Muscle of back (tissue), 13 donors: ENCODE measurements at places on chromosomes 6 and 20.
A peak's percentile ranks its signal among the peaks of the same experiment; 100 is the strongest.

GRCh38 chr6:132797951-132798868, at the start of gene SLC18B1:
SLC18B1 (minus strand) TSS chr6:132798637; CDS start chr6:132798456, 181 bp downstream.
- DNase-seq, result peak; percentile 58

DNA sequence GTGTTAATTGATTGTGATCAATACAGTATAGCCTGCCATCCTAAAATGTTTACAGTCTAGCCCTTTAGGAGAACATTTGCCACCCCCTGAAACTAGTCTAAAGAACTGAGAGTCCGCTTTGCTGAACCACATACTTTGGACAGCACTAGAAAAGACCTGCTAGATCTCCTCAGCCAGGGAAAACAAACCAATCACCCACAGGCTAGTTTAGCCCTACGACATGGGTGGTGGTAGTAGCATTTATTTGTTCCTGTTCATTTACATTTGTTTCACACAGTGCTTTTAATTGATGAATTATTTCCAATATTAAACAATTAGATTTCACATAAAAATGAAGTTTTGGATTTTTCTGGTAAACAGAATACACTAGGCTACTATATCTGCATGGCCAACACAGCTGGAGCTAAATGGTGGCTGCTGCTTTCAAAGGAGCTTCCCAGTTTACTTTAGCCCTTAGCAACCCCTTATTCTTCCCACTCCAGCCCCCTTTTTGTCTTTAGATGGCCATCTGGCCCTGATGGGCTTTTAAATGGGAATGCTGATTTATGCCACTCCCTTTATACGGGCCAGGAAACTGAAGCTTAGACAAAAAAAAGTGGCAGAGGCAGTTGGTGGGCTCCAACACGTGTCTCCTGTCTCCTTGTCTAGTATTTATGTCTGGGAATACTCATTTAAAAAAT, 72.4 kb downstream of the ADGRG6 start:
- DNase-seq, result no peak

DNA sequence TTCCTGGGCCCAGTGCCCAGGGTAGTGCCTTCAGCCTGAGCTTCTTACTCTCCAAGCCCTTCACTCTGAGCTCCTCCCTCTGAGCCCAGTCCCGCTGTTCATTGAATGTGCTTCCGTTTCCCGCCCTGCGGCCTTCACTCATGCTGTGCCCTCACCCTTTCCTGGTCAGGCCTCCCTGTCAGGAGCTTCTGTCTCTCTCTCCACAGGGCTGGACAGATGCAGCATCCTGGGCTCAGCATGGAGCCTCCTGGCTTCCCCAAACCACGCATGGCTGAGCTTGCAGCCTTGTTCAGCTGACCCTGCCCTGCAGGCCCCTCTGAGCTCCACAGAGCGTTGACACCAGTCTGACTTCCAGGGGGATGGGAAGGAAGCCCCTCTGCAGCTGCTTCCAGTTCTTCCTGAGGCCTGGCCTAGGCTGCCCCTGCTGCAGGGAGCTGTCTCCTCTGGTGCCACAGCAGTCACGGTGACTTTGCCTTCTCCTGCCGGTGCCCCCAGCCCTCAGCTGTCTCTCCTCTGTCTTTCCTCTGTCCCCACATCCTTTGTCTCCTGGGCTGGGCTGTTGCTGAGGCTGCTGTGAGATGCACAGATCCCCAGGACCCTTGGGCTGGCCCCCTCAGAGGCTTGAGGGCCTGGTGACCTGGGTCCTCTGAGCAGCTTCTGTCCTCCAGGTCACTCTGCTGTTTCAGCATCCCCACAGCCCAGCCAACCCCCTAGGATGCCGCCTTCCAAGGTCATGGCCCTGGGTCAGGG, 7.9 kb upstream of the MYT1 start:
- no peak for DNase-seq

DNA sequence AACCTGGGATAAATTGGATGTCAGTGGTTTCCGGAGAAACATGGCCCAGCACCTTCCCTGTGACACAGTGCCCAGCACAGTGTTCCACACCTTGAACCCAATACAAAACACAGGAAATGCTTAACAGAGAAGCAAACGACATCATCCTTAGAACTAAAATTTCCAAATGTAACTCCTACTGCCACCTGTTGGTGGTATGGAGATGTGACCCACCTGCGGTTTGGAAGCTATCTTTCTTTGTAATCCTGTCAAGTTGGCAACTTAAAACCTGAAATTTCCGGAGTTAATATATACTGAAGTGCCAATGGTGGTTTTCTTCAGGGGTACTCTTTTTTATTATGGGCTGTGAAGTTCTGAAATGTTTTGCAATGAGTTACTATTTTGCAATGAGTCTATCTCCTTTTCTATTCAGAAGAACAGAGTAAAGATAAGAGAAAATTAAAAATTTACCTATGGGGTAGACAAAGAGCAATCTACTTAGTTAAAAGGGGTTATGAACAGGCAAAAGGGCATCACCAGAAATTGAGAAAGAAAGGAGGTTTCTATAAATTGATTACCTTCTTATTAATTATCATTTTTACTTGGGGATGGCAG, 658.8 kb downstream of the PTPRT start:
- DNase-seq, result peak; percentile 13

DNA sequence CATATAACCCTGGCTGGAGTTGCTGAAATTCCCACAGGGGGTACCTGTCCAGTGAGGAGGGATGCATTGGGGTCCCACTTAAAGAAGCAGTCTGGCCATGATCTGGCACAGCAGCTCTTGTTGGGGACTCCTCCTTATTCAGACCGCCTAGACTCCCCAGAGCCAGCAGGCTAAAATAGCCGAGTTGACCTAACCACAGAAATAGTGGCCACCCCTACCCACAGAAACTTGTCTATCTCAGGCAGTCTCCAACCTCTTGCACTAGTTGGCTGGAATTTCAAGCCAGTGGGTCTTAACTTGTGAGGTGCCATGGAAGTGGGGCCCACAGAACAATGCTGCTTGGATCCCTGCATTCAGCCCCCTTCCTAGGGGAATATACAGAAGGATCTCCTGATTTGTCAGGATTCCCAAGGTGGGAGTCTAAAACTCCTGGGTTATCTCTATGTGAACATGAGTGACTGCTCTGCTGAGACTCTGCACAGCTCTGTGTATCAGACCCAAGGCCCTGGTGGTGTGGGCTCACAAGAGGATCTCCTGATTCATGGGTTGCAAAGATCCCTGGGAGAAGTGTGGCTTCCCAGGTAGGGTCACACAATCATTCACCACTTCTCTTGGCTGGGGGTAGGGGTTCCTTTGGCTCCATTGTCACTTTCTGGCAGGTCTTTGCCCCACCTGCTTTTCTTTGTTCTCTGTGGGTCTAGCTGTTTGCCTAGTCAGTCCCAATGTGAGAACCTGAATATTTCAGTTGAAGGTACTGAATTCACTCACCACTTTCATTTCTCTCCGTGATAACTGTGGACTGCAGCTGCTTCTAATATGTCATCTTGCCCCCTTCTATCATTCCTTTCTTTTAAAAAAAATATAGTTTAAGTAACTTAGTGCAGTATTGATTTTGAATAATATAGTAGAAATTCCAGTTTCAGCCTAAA, 65.5 kb upstream of the CLVS2 start:
- DNase-seq, result no peak

- no peak for DNase-seq
These were observed 18.7 kb downstream of the DEK start for GRCh38 chr6:18245642-18246041.

DNA sequence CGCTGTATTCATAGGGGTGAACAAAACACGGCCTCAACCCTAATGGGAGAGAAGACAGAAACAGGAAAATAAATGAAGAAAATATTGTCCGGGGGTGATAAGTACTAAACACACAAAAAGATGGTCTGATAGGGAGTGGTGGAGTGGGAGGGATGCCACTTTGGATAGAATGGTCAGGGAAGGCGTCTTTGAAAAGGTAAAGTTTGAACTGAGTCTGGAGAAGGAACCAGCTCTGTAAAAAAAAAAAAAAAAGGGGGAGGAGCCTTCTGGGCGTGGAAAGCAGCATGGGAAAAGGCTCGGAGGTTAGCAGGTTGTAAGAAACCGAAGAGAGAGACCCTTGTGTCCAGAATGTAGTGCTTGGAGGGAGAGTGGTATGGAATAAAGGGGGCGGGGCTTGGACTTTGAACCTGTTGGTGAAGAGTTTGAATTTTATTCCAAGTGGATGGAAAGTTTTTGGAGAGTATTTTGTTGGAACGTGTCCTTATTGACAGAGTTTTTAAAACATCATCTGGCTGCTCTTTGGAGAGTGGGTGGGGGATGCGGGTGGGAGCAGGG, 1.8 kb downstream of the CHMP4B start:
- DNase-seq, result peak; percentile 63

DNA sequence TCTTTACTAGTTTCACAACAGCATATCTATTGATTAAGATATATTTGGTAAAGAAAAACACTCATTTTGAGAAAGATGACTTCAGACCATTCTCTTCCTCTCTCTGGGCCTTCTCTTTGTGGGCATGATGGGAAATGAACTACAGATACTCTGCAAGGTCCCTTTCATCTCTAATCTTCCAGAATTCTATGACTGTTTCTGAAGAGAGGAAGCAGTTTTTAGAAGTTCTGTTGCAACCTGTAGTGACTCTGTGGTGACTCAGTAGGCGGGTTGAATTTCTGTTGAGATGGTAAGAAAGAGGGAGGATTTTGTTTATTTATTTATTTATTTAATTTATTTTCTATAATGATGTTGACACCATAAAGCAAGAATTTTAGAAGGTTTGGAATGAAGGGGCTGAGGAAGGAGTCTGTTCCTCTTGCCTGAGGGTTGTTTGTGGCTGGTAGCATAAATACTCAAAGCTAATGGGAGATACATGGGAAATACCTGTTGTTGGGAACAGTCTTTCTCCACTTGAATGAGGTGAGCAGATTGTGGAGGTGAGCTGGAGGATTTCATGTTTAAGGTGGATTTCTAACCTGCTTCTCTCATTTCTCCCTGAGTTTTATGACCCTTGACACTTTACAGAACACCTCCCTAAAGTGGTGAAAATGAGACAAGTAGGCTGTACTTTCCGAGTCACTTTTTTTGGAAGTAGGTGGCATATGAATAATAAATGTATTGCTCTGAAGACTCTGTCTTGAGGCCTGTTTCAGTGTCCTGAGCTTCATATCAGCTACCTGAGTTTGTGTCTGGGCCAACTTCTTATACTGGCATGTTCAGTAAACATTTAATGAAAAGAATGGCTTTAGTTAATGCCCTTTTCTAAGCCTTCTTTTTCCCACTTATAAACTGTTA, 15.0 kb downstream of the ACSS2 start:
- DNase-seq, result no peak

- DNase-seq, result peak; percentile 40
These were observed 113.9 kb upstream of the NAA20 start for GRCh38 chr20:19903168-19903811.

- DNase-seq, result peak; percentile 27
These were observed 229.8 kb downstream of the TMEM242 start for GRCh38 chr6:157093536-157093935.

DNA sequence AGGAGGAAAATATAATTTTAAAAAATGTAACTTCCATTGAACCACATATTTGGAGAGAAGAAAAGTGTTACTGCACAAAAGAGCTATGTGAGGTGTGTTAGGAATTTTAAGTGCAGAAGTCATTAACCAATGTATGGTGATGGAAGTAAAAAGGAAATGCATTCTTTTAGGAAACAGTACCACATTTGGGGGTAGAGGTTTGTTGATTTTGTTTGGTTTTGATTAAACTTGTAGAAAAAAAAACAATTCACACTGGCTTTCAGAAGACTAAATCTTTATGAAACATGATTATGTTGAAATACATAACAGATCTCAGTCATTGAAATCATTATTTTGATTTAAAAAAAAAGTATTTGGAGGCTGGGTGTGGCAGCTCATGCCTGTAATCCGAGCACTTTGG, 1287.0 kb upstream of the GJE1 start:
- DNase-seq, result no peak

DNA sequence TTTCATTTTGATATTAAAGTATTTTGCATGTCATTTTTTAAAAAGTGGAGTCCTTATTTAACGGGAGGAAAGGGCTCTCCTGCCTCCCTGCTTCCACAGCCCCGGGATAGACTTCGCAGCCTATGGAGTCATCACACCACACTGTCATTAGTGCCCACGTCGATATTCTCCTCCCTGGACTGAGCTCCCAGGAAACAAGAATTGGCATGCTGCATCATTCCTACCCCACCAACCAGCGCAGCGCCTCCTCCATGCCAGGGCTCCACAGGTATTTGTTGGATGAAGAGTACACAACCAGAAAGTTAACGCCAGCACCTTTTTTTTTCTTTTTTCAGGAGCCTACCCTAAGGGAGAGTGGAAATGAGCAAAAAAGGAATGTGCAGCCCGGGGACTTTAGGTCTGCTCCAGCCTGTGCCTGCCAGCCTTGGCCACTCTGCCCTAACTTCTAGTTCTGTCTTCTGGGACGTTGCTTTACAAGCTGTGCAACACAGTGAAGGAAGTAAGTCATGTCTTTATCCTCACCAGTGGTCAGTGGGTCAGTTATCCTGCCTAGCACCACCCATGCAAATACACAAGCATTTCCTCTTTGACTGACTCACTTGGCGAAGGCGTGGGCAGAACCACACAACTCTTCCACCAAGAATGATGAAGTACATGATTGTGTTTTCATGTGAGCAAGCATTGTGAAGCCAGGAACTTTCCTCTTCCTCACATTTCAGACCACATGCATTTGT, 180.7 kb upstream of the UST start:
- DNase-seq, result no peak

DNA sequence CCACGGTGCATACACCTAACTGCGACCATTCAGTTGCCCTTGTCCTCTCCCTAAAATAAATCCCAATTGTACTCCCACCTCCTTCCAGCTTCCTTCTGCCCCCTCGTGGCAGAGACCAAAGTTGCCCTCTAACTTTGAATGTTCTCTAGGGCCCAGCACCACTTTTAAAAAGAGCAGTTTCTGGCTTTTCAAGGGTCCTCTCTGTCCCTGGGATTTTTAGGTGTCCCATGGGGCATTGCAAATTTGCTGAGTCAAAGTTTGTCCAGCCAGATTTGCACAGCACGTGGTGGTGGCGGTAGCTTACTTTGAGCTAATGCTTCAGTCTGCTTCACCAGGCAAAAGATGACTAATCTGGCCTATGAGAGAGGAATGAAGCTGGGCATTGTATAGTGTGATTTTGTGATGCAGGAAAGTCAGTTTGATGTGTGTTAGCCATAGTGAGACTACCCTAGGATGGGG, 100.2 kb downstream of the PERP start:
- no peak for DNase-seq

DNA sequence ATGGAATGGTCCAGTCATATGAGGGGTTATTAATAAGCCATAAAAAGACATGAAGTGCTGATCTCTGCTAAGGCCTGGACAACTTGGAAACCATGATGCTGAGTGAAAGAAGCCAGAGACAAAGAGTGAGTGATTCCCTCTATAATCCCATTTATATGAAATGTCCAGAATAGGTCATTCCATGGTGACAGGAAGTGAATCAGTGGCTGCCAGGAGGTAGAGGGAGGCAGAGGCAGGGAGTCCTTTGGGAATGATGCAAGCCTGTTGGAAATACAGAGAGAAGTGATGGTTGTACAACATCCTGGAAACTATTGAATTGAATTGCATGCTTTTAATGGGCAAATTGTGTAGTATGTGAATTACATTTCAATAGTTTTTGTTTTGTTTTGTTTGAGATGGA, 26.4 kb downstream of the ANKRD60 start:
- DNase-seq, result no peak

DNA sequence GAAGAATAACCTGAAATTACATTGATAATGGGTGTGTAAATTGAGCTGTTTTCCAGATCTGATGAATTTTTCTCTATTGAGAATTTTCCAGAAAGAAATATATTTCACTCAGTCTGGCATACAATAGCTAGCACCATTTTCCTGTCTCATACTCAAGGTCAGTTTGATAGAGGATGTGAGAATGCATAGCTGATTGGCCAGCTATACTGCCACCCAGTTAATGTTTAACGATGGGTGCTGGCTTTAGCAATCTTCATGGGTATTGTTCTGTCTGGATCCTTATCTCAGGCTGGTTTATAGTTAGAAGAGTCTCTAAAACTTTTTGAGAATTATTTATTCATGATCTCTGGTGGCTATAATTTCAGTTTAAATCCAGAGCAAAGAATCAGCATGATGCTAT, 147.4 kb downstream of the HDGFL1 start:
- no peak for DNase-seq
